Spinal cord (tissue), 10 donors: ENCODE measurements at places on chromosomes 1 and 21. TPM values are rescaled to one million over a fixed set of nuclear protein-coding genes. Genes with fewer than 3 reads are reported as not detected.

Gene ELOA
- total RNA-seq: 38.1 TPM

Gene CLCA4
- 1.6 TPM for total RNA-seq

GRCh38 chr1:63827411-63828321 lies 53.8 kb downstream of the ROR1 start:
- no peak for DNase-seq
- H3K4me1 ChIP-seq: no peaks in the 10 kb centered on the region
- no peaks in the 10 kb centered on the region for H3K27me3 ChIP-seq
- no peak overlapping the region for H3K27ac ChIP-seq

GRCh38 chr1:167412920-167413319 lies 105.4 kb downstream of the CD247 start:
- no peak overlapping the region for H3K4me3 ChIP-seq
- H3K36me3 ChIP-seq: peaks cover 17% of the 10 kb centered on the region
- DNase-seq: no peak
- no peaks in the 10 kb centered on the region for H3K4me1 ChIP-seq

Gene ZNF436
- 53.4 TPM for total RNA-seq

Gene OTUD7B
- 15.2 TPM for total RNA-seq

DNA sequence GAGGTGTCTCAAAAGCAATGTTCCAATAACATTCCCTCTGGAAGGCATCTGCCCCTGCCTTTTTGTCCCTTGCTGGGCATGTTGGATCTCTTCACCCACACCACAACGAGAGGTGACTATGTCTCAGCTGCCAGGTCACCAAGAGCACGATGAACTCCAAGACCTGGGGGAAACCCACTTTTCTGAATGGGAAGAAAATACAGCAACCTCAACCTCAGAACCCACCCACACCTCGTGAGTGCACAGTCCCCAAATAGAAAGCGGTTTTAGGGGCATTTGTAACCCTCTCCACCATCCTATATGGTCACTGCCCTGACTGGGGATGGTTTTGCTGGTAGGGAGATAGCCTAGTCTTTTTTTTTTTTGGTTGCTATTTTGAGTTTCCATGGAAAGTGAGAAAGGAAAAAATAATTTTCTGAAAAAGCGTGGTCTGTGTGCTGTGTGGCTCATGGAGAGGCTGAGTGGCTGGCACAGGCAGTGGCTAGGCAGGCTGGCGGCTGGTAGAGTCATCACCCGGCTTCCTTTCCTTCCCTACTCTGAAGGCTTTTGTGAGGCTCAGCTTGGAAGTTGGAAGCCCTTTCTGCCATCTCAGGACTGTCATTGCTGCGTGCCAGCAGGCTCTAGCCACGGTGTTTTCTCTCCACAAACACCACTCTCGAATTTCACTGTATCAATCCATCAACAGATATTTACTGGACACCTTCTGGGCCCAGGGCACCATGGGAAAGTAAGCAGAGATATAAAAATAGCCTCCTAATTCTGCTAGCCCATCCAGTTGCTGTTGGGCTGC lies 15.8 kb downstream of the TSPAN2 start:
- H3K27ac ChIP-seq: no peak overlapping the region
- DNase-seq: no peak
- H3K27me3 ChIP-seq: no peaks in the 10 kb centered on the region
- peaks cover 3% of the 10 kb centered on the region for H3K36me3 ChIP-seq
